ENCODE measurements at places on chromosomes 12 and 14. TPM values are rescaled to one million over a fixed set of nuclear protein-coding genes. Genes with fewer than 3 reads are reported as not detected.

The SMCO3 gene
- not detected for total RNA-seq

GRCh38 chr12:1297639-1298175 is 296.7 kb downstream of the FBXL14 start:
- DNase-seq: no peak

The LRP1-AS gene
- total RNA-seq: 1.1 TPM

DNA sequence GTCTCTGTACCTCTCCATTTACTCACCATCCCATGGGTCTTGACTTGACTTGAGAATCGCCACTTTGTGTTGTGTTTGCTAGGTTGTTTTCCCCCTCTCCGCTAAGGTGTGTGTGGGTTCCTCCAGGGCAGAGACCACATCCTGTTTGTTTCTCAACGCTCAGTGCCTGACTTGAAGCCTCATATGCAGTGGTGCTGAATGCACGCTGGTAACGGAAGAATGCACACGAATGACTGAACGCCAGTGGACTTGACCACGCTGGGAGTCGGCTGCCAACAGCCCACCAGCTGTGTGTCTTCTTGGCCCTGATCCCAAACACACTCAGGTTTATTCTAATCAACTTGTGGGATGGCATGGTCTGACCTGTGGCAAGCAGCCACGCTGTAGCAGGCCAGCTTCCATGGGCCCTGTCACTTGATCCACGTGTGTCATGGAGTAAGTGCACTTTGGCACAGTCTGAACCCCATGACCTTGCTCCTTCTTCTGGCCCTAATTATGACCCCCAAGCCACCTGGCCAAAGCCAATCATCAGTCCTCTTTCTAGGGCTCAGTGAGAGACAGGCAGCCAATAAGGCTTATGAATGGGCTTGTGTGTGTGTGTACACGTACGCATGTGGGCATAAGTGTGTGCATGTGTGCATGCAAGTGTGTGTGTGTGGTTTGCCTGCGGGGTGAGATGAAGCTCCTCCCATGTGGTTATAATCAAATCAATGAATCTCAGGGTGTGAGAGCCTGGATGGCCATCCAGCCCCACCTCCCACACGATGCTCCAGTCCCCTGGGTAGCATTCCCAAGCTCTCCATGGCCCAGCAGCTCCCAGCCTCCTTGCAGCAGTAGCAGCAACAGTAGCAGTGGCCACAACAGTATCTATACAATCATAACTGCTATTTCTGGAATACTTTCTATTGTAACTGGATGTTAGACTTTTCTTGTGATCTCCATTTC is 6.4 kb upstream of the TC2N start:
- DNase-seq: peak; percentile 25

DNA sequence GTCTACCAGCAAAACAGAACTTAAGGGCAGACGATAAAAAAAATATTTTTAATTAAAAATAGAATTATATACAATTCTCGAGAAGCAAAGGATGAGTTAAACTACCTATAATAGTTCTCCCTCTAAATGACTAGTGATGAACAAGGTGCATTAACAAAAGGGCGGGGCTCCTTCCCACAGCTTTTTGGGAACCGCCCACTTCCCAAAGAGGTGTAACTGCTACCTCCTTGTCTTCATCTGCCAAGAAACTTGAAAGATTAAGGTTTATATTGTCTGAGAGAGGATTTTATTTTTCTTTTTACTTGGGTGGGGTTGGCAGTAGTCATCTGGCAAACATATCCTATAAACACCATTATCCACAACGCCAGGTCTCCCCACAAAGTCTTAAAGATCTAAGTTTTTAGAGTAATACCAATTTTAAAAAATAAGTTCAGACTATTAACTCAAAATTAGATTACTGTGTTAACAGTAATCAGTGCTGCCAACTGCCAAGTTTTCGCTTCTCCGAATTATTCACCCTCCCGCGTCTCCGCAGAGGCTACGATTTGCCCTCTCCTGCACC is 938 bp downstream of the RALGAPA1 start:
- peak; percentile 34 for DNase-seq

DNA sequence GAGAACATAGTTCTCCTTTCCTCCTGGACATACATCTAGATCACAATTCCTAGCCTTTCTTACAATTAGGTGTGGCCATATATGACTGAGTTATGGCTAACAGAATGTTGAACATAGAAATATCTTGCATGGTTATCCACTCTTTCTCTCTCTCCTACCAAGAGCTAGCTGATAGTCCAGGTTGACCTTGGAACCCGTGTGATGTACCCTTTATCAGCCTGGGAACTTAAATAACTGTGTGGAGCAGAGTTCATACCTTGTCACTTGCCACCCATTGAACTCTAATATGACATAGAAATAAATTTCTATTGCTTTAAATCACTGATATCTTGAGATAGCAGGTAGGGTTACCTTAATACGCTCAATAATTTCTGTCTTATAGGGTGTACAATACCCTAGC is 115.9 kb downstream of the TPH2 start:
- DNase-seq: no peak

The KRT72 gene
- not detected for total RNA-seq

- DNase-seq: no peak
These were observed 26.5 kb upstream of the PLD4 start for GRCh38 chr14:104898195-104898558.

DNA sequence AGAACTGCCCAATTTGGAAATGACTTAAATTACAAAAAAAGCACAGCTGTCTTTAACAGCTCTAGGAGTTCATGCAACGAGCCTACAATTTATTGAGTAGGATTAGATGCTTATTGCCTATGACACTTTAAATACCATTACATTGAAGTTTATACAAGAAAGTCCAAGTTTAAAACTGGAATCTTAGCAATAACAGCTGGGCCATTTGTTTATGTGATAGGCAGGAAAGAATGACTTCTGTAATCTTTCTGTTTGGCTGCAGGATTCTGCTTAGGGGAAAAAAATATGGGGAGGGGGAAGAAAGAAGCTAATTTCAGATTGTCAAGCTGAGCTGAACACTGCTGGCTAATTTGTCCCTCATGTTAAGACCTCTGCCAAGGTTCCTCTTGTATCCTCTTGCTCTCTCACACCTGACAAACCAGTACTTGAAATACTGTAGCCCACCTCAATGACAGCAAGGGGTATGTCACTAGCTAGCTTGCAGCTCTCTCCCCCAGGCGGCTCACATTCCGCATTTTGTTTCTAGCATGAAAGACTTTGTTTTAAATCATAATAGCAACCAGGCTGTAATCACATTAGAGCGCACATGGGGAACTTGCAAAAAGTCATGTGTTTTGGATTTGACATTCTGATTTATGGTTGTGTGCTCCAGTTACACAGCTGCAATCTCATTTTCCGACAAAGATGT is 384.8 kb downstream of the BMP4 start:
- no peak for DNase-seq

The DNAI7 gene
- not detected for total RNA-seq

DNA sequence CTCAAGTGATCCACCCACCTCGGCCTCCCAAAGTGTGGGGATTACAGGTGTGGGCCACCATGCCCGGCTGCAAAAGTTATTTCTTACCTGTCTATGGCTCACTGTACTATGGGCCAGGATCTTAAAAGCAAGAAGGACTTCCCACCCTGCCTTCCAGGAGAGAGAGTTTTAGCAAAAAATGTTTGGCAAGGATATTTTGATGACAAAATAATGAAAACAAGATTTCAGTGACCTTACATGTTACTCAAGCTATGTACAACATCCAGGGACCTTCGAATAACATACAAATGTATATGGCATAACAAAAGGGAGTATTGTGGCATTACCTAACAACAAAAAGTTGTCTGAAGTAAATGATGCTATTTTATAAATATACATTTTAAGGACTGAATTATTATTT is 55.1 kb downstream of the ANO6 start:
- no peak for DNase-seq

DNA sequence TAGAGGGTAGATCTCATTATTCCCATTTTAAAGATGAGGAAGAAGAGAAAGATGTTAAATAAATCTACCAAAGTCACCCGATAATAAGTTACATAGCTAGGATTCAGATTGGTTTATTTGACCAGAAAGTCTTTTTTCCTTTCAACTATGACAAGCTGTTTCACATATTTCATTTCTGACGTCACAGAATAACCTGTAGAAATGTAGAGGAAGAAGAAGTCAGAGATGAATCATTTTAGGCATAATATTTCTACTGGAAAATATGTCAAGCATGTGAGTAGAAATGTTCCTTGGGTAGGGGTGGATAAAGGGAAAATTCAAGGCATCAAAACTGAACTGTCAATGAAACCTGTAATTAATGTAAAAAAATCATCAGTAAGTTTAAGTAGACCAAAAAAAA is 107.0 kb downstream of the MGST1 start:
- no peak for DNase-seq

DNA sequence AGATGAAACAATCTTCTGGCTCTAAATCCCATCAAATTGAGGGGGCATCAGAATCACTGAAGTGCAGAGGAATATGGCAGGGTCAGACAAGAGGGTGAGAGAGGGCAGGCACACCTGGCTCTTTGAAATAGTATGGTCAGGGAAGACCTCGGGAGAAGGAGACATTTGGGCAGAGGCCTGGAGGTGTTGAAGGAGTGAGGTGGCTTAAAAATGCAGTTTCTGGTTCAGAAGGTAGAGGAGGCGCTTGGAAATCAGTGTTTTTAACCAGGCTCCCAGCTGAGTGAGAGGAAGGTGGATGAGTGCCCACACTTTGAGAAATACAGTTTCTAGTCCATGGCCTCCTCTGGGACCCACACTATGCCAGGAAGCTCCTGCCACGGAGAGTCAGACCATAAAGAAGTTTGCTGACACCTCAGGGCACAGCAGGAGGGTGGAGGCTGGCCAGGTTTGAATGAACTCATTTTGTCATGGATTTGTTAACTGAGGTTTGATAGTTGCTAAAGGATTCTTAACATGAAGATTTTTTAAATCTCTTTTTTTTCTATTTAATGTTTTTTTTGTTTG is 20.1 kb downstream of the NID2 start:
- no peak for DNase-seq

GRCh38 chr14:61569308-61569707 is 126.0 kb upstream of the HIF1A start:
- DNase-seq: no peak

DNA sequence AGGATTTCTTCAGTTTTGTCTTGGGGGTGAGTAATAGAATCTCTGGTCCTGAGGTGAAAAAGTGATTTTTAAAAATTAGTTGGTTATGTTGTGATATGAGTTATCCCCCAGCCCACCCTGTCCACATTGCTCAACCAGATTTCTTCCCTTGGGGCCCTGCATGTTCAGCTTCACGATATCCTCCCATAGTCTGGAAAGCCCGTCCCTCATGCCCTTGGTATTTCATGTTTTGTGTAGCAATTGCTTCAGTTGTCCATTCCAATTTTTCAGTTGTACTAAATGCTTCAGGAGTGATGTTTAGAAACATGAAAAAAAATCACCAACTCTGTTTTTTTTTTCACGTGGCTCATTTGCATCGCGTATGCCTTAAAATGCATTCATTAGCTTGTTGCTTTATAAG is 17.5 kb upstream of the BICD1 start:
- DNase-seq: no peak

GRCh38 chr14:72466325-72466724 is 427.6 kb downstream of the DPF3 start:
- no peak for DNase-seq

GRCh38 chr14:95319312-95320077 is at the start of gene CLMN:
TSS of gene CLMN (minus strand) at chr14:95319908. CDS start at chr14:95319792, 116 bp downstream.
- DNase-seq: peak; percentile 69

- DNase-seq: no peak
These were observed 757 bp upstream of the PCK2 start for GRCh38 chr14:24093207-24093900.

The MYF6 gene
- total RNA-seq: not detected

- DNase-seq: no peak
These were observed 82.7 kb downstream of the C14orf132 start for GRCh38 chr14:96121660-96122395.

GRCh38 chr14:61192989-61193388 is 88.1 kb downstream of the TMEM30B start:
- peak; percentile 50 for DNase-seq

DNA sequence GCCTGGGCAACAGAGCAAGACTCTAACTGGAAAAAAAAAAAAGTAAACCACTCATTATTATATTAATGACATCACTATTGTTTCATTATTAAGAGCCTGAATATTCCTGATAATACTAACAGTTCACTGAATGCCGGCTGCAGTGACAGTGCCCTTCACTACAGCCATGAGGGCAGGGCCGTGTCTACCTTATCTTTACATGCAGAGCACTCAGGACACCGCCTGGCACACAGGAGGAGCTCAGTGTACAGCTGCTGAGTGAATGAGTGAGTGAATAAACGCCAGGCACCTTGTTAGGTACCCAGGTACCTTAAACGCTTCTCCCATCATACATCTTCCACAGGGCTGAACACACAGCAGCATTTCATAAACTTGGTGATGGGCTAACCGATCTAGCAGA is 23.2 kb downstream of the ZFYVE1 start:
- no peak for DNase-seq

- no peak for DNase-seq
These were observed 5.9 kb upstream of the RCOR1 start for GRCh38 chr14:102586420-102587104.

DNA sequence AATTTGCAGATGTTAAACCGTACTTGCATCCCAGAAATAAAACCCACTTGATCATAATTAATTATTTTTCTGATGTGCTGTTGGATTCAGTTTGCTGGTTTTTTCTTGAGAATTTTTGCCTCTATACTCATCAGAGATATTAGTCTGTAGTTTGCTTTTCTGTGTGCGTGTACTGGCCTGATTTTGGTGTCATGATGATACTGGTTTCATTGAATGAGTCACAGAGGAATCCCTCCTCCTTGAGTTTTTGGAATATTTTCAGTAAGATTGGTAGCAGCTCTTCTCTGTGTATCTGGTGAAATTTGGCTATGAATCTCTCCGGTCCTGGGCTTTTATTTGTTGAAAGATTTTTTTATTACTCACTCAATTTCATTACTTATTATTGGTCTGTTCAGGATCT is 100.4 kb upstream of the PMCH start:
- DNase-seq: no peak

- DNase-seq: no peak
These were observed 4.3 kb upstream of the NIN start for GRCh38 chr14:50835280-50835679.

DNA sequence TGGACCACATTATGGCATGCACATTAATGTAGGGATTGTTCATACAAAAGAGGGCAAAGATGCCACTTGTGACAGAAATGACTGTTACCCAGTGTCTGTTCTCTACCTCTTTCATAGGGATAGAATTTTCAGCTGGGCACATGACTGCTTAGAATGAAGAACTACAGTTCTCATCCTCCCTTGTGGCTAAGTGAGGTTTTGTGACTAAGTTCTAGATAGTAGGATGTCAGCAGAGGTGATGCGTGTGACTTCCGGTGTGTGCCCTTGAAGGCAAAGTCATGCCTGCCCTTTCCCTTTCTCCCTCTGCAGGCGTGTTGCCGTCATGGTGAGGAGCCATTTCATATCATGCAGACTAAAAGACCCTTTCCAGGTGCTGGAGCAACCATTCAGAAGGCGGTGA is 99.3 kb downstream of the CACNA1C start:
- DNase-seq: no peak

- no peak for DNase-seq
These were observed 103.7 kb downstream of the ERC1 start for GRCh38 chr12:1094714-1095113.

- DNase-seq: no peak
These were observed 4.3 kb upstream of the BRMS1L start for GRCh38 chr14:35821564-35822411.

The NRL gene
- 3.5 TPM for total RNA-seq

The LTBP2 gene
- 0.84 TPM for total RNA-seq

All from SJCRH30 (cell line).